ENCODE measurements at places on chromosomes 1 and 21. TPM values are rescaled to one million over a fixed set of nuclear protein-coding genes. Genes with fewer than 3 reads are reported as not detected.

EPHB2 gene
- not detected for total RNA-seq

CD52 gene
- 582 TPM for total RNA-seq

ESRRG gene
- total RNA-seq, result not detected

PSMD4 gene
- total RNA-seq, result 57.2 TPM

GRCh38 chr1:3293563-3294080, 160.8 kb upstream of the ARHGEF16 start:
- no peak for DNase-seq
- H3K27me3 ChIP-seq, result no peaks in the 10 kb centered on the region
- H3K4me3 ChIP-seq, result no peak overlapping the region
- no peak overlapping the region for H3K27ac ChIP-seq
- H3K36me3 ChIP-seq, result no peaks in the 10 kb centered on the region

DNA sequence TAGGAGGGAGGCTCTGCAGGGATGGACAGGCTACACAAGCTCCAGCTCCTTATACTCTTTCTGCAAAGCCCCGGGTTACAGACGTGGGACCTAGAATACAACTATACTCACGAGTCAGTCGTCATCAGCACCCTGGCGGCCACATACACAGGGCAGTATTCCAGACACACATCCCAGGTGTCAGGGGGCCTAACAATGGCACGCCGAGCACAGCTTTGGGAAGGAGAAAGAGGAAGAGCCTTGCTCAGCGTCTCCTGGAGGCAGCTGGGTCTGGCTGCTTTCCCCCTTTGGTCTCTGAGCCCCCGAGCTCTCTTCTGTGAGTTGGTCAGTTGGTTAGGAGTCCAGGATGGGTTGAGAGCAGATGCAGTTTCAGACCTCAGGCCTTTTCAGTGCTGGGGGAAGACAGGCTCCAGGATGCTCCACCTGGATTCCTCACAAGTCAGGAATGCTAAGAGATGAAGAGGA, 4.5 kb upstream of the POU3F1 start:
- peaks cover 2% of the 10 kb centered on the region for H3K27me3 ChIP-seq
- H3K36me3 ChIP-seq, result no peaks in the 10 kb centered on the region
- H3K4me1 ChIP-seq, result peaks cover 8% of the 10 kb centered on the region
- H3K4me3 ChIP-seq, result no peak overlapping the region
- H3K27ac ChIP-seq, result no peak overlapping the region

DNA sequence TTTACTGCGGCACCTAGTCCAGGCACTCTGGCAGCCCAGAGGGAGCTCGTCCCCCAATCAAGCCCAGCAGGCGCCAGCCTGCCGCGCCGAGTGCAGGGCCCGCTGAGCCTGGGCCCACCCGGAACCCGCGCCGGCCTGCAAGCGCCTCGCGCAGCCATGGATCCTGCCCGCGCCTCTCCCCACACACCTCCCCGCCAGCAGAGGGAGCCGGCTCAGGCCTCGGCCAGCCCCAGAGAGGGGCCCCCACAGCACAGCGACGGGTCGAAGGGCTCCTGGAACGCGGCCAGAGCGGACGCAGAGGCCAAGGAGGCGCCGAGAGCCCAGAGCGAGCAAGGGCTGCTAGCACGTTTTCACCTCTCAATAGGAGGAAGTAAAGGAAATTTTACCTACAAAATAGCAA, 767.0 kb downstream of the MRPL39 start:
- H3K4me1 ChIP-seq, result no peaks in the 10 kb centered on the region
- H3K36me3 ChIP-seq, result no peaks in the 10 kb centered on the region
- no peaks in the 10 kb centered on the region for H3K27me3 ChIP-seq
- no peak for DNase-seq

DNA sequence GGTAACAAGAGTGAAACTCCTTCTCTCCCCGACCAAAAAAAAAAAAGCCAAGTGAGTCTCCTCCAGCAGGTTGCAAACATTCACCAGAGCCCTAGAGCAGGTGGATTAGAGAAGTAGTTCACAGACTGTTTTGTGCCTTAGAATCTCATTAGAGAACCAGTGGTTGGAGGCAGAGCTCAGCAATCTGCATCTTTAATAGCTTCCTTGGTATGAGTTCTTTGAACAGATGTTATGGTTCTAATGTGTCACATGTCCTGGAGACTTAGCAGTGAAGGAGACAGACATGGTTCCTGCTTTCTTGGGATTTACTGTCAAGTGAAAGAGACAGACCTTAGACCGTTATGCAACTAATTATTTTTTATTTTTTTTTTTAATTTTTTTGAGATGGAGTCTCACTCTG, 26.8 kb downstream of the SESN2 start:
- peaks cover 7% of the 10 kb centered on the region for H3K36me3 ChIP-seq
- peaks cover 4% of the 10 kb centered on the region for H3K4me1 ChIP-seq
- no peaks in the 10 kb centered on the region for H3K27me3 ChIP-seq
- no peak overlapping the region for H3K4me3 ChIP-seq

DNA sequence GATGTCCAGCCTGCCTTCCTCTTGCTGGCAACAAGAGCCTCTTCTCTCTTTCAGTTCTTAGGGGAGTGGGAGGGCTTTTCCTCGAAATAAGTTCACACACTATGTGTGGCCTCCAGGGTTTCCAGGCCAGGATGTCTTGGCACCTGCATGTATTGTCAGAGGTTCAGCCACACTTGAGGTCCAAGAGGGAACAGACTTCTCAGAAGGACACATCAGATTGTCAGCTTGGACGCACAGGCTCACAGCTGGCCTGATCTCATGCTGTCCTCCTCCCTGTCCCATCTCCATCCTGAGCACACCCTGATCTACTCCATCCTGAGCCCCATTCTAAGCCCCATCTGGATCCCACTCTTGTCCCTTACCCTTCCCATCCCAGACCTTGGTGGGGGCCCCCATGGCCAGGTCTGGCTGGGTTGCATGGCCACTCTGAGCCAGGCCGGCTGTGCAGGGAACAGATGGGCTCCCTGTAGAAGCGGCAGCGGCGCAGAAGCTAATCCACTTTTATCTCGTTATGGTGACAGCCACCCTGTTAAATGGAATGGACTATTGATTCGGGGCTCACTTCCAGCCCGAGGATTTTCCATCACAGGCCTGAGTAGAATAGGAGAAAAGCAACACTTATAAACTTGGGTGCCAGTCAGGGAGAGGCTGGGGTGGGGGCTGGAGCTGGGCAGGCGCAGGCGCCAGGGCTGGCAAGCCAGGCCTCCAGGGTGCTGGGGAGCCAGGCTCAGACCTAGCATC, 85.1 kb upstream of the CSF3R start:
- H3K36me3 ChIP-seq, result no peaks in the 10 kb centered on the region
- H3K27ac ChIP-seq, result no peak overlapping the region
- H3K4me1 ChIP-seq, result no peaks in the 10 kb centered on the region
- DNase-seq, result no peak
- H3K4me3 ChIP-seq, result no peak overlapping the region

DNA sequence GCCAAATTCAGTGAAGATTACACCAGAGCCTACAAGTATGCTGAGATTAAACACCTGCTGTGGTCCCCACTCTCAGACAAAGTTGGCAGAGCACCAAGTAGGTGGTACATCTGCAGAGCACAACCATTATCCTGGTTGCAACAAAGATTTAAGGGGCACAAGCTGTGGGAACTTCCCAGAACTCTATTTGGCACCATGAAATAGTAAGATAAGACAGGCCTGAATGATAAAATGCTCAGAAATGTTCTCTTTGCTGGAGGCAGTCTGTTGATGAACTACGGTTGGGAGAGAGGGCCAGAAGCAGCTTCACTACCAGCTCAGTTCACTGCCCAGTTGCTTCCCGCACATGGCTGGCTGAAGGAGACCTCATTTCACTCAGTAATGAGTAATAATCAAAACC, 19.9 kb downstream of the RPL5 start:
- no peaks in the 10 kb centered on the region for H3K27me3 ChIP-seq
- H3K4me1 ChIP-seq, result peaks cover 5% of the 10 kb centered on the region
- DNase-seq, result no peak
- no peak overlapping the region for H3K4me3 ChIP-seq

GRCh38 chr1:40868051-40868723, 6.0 kb upstream of the CITED4 start:
- H3K27ac ChIP-seq, result no peak overlapping the region
- no peak overlapping the region for H3K4me3 ChIP-seq
- no peak for DNase-seq
- H3K36me3 ChIP-seq, result no peaks in the 10 kb centered on the region

DNA sequence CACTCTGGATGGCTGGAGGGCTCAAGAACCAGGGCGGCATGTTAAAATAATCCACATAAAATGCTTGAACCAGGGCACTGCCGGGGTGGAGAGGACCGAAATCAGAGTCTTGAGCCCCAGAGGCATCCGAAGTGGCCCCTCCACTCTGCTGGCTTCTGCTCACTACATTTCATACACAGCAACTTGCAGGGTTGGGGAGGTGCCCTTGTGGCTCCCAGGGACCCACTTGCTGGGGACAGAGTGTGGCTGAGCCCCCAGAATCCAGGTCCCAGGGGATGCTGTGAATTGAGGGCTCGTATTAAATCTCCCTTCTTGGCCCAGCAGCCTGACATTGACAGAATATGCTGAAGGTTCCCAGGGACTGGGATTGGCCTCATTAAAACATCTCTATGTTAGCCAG, 181.7 kb downstream of the GRIK3 start:
- no peaks in the 10 kb centered on the region for H3K27me3 ChIP-seq
- no peak for DNase-seq
- H3K36me3 ChIP-seq, result no peaks in the 10 kb centered on the region
- H3K4me3 ChIP-seq, result no peak overlapping the region
